ENCODE measurements at places on chromosomes 16 and 17.
A peak's percentile ranks its signal among the peaks of the same experiment; 100 is the strongest.

DNA sequence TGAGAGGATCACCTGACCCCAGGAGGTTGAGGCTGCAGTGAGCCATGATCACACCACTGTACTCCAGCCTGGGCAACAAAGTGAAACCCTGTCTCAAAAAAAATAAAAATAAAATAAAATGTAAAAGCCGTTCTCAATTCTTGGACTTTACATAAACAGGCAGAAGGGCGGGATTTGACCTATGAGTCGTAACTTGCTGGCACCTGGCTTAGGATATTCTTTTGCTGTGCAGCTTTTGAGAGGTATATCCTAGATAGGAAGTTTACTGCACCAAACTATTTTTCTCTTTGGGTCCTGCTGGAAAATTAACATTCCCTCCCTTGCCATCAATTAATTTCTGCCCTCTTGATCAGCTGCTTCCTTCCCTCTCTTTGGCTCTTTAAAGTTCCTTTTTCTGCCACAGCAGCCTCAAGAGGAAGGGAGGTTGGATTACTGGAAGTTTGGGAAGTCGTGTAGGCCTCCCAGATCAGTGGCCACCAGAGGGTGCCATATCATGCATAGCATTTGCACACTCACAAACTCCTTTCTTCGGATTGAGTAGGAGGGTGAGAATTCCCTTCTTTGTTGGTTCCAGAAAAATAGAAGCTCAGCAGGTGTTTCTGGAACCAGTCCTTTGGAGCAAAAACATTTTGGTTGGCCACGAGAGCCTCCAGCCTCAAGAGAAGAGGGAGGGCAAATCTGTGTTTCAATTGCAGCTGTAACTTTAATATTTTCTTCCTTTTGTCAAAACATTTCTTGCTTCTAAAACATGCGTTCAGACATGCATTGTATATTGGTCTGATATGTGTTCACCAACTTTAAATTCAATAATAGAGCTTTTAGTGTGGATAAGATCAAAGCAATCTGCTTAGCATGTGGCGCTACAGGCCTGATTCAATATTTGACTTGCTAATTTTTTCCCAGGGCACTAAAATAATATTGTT is 147.3 kb downstream of the CCDC182 start:
- DNase-seq: peak; percentile 81

- DNase-seq: no peak
These were observed 13.2 kb upstream of the BAIAP2 start for GRCh38 chr17:81021531-81022343.

- no peak for DNase-seq
These were observed 22.5 kb downstream of the MSI2 start for GRCh38 chr17:57278740-57279387.

- no peak for DNase-seq
These were observed 26.2 kb downstream of the C16orf78 start for GRCh38 chr16:49399594-49400364.

- peak; percentile 98 for DNase-seq
These were observed 18.8 kb downstream of the ADORA2B start for GRCh38 chr17:15963670-15964110.

DNA sequence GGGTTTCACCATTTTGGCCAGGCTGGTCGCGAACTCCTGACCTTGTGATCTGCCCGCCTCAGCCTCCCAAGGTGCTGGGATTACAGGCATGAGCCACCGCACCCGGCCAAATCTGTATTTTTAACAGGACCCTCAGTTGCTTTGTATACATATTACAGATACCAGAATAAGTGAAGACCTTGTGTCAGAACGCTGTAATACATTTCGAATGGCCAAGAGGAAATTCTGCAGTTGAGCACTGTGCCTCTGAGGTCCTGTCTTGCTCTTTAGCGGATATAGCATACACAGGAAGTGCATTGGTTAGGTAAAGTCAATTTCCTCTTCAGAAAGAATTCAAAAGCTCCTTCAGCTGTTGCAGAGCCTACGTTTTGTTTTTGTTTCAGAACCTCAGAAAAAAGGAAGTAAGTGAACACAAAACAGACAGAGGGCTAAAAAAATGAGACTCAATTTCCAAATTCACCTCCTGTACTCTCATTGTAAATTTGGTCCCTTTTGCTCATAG is 15.7 kb downstream of the CRLF3 start:
- no peak for DNase-seq

DNA sequence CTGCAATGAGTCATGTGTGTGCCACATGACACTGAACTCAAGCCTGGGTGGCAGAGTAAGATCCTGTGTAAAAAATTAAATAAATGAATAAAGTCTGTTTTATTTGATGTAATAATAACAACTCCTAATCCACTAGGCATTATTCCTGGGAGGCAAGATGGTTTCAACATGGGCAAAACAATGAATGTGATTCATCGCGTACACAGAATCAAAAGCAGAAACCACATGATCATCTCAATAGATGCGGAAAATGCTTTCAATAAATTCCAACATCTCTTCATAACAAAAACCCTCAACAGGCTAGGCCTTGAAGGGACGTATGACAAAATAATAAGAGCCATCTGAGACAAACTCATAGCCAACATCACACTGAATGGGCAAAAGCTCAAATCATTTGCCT is 195.4 kb downstream of the CDH11 start:
- no peak for DNase-seq

GRCh38 chr16:11497851-11498289 is 88.8 kb downstream of the LITAF start:
- peak; percentile 82 for DNase-seq

DNA sequence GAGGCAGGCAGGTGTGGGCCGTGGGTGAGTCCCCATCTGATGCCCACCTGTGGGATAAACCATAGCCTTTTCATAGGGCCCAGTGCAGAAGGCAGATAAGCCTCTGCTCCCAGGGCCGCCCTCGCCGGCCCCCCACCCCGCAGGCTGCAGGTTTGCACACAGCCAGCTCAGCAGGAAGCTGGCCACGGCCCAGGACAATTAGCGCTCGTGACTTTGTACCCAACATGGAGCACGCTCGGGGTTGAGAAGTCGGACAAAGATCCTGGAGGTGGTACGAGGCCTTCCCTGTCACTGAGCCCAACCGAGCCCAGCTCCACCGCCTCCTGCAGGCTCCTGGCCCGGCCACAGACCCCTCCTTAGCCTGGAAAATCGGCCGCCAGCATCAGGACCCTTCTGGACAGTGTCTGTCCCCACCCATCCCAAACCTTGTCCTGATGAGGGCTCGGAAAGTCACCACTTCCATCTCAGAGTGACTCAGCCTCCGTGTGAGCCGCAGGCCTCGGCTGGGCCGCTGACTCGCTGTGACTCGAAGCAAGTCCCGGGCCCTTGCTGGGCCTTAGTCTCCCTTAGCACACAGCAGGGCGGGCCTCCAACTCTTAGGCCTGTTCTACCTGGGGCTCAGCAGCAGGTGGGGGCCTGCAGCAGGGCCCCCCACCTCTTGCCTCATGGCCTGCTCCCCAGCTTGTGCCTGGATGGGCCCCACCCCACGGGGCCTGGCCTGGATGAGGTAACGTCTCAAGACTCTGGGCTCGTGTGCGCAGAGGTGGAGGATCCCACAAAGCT is 22.7 kb downstream of the FAM83G start:
- DNase-seq: peak; percentile 73

- no peak for DNase-seq
These were observed 19.2 kb downstream of the PAFAH1B1 start for GRCh38 chr17:2612630-2613029.

GRCh38 chr16:28146536-28146935 is 65.2 kb downstream of the XPO6 start:
- no peak for DNase-seq

- DNase-seq: no peak
These were observed 26.0 kb downstream of the SPHK1 start for GRCh38 chr17:76410328-76410965.

- DNase-seq: no peak
These were observed 166.4 kb downstream of the TANC2 start for GRCh38 chr17:63132459-63132911.

GRCh38 chr17:73550556-73550955 is 93.7 kb downstream of the SDK2 start:
- DNase-seq: peak; percentile 37

GRCh38 chr17:42016941-42017865 is at the start of gene DNAJC7:
Gene DNAJC7, minus strand, starts transcription at chr17:42017439. Its CDS starts 23 bp downstream, at chr17:42017416.
- peak; percentile 88 for DNase-seq

DNA sequence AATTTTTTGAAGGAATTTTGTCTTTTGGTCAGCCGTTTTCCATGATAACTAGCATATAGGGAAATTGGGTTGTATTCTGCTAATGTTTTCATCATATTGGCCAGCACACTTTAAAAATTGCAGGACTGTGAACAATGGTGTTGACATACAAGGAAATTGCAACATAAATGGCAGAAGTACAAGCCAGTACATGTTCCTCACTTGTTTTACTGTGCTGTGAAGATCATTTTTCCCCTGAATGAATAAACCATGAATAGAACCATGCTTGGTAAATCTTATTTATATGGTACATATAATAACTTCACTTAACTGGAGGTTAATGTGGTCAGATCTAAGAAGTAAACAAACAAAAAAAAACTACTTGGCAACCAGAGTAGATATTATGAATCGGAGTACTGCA is 22.8 kb downstream of the OMG start:
- no peak for DNase-seq

DNA sequence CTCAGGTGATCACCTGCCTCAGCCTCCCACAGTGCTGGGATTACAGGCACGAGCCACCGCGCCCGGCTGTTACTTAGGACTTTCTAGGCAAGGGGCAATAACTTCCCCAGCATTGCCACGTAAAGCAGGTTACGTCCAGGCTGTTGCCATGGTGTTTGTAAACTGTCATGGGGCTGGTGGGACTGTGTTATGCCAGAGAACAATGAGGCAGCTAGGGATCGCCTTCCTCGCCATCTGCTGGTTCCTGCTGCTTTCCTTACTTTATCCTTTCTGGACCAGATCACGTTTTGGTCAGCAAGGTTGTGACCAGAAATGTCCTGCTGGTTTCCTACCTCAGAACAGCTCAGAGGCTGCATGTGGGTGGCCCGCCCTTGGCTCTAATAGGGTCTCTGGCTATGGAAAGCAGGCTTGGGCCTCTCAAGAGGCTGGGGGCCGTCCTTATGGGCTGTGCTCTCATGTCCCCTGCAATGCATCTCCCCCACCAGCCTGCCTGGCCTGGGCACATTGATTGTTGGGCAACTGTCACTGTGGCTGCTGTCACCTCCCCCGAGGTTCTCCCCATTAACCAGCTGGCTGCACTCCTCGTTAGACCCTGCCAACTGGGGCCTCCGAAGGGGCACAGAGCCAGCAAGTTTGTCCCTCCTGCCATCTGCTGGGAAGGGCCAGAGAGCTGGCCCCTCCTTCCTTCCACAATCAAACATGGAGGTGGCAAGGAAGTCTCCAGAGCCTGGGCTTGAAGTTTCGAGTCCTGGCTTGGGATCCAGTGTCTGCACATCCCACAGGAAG is 28.2 kb upstream of the ZC3H18 start:
- DNase-seq: no peak

DNA sequence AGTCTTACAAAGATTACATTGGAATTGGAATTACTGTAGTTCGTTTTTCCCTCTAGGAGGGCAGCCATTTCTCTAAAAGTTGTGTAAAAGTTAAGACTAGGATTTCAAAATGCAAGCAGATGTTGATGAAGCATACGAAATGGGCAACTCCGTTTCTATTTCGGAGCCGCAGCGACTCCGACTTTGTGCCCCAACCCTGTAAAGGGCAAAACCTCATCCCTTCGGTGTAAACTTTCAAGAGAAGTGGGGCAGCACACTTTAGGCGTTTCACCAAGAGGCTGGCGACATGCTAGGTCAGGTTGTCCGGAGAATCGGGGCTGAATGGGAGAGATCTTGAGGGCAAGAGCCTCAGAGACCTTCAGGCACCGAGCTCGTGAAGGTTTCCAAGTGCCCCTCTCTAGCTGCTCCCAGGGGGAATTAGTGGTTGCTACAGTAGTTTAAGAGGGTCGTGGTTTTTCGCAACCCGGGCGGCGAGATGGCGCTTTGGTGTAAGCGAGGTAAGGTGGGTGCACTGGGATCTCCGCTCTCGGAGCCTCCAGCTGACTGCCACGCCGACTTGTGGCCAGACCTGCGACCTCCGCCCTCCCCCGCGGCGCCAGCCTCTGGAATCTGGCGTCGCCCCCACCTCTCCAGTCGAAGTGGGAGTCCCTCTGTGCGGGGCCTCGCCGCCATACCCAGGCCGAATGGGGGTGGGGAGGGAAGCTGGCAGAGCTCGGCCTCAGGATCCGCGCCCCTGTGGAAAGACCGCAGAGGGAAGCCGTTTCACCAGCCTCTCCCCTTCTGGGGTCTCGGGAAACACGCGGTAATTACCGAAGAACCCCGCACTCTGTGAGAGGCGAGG is 1.0 kb upstream of the HEXIM2 start:
- DNase-seq: peak; percentile 54

- DNase-seq: no peak
These were observed 9.9 kb downstream of the AHSP start for GRCh38 chr16:31537362-31538242.

DNA sequence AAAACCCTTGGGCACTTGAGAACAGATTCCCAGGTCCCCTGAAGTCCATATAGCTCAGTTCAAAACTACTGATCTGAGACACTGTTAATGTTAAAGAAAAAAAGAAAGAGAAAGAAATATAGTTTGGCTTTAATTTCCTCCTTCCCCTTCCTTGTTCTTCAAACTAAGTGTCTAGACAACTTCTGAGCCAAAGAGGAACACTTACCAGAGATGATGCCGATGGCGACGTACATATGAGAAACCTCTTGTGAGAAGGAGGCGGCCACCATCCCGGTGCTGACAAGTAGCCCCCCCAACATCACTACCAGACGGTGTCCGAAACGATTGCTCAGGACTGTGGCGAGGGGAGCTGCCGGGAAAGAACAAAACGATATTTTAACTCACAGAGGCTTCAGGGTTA is 17.2 kb downstream of the SLC16A6 start:
- DNase-seq: no peak

GRCh38 chr16:75265911-75266701 is 14.7 kb upstream of the BCAR1 start:
- DNase-seq: peak; percentile 62

DNA sequence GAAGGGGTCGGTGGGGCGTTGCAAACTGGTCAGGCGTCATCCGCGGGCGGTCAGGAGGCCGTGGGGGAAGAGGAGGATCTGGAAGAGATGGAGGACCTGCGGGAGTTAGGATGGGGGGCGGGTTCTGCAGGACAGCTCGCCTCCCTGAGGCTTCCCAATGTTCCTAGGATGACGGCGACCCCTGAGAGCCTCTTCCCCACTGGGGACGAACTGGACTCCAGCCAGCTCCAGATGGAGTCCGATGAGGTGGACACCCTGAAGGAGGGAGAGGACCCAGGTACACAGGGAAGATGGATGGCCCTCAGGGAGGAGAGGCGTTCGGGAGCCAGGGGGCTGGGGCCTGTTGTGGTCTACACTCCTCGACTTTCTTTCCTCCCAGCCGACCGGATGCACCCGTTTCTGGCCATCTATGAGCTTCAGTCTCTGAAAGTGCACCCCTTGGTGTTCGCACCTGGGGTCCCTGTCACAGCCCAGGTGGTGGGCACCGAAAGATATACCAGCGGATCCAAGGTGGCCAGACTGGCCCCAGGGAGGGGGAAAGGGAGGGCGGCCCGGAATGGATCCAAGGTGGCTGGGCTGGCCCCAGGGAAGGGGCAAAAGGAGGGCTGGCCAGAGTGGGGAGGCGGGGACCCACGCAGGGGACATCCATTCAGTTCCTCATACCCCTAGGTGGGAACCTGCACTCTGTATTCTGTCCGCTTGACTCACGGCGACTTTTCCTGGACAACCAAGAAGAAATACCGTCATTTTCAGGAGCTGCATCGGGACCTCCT is 839 bp downstream of the PLD2 start:
- no peak for DNase-seq
